ENCODE measurements at places on chromosomes 4 and X.

DNA sequence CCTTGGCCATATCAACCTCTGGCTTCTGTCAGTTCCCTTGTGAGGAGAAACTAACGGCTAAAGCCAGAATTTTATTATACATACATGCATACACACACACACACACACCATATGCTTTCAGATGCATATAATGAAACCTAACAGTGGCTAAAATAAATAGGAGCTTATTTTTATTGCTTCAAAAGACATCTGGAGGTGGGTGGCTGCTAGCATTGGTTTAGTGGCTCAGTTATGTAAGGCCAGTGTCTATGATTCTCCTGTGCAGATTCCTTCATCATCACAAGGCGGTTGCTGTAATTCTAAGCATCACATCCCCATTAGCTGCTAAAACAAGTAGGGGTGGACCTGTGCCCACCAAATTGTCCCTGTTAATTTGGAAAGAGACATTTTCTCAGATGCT lies 110.8 kb downstream of the MAPK10 start:
- no peak for DNase-seq

- DNase-seq, result no peak
Observed at GRCh38 chrX:146241902-146242301, 424.3 kb downstream of the SLITRK2 start.

- no peak for DNase-seq
Observed at GRCh38 chr4:14092741-14093140, 465.2 kb upstream of the BOD1L1 start.

DNA sequence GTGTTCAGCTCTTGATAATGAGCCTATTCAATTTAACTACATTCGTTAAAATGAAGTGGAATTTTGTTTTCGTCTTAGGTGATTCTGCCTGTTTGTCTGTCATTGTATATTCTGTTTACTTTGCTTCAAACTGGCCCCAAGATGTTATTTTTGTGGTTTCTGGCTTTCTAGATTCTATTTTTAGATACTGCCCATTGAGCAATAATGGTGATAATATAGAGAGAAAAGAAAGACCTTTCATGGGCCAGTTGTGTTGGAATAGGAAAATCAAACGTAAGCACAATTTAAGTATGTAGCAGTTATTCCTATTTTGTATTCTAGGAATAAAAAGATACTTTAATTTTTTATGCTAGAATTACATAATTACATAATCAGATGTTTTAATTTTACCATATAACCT lies 4.0 kb downstream of the CDKN2AIP start:
- no peak for DNase-seq

- no peak for DNase-seq
Observed at GRCh38 chr4:2395584-2395983, 22.9 kb downstream of the ZFYVE28 start.

DNA sequence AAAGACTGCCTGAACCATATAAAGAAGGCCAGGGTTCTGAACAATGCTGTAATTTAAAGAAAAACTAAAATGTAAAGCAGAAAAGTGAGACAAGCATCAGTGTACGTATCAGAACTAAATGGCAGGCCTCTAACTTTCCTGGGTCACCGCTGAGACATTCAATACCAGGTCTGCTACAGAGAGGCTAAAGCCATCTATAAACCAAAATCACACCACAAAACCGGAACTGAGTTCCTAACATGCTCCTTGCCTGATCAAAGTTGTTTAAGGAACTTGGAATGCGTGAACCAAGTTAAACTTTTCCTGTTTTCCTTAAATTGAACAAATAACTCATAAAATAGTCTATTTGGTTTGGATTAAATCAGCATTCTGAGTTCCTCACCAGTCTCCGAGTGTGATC lies 55.3 kb upstream of the TECRL start:
- DNase-seq, result no peak

DNA sequence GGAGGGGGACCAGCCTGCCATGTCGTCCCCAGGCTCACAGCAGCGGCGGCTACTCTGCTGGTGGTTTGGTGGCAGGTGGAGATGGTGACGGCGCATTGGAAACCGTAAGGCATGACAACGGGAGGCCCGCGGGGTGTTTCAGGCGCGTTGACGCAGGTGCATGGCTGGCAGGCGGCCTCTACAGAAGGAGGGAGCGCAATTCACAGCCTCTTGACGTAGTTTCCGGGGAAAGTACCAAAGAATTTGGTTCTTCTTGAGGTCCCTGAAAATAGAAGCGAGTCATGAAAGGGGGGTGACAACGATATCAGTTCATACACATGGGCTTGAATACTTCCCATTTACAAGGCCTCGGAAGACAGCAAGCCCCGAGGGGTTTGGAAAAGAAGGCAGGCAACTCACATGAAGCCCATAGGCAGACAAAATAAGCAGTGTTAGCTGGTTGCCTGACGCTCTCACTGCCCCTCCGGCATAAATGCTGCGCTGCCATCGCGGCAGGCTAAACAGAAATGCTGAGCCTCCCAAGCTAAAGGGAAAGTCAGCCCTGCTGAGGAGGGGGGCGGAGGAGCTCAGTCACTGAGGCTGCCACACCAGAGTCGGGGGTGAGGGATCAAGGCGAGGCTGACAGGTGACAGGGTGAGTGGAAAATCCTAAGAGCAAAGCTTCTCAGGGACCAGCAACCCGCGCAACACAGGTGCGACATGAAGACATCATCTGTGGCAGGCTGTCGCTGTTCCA lies 52.3 kb upstream of the PDLIM3 start:
- no peak for DNase-seq

DNA sequence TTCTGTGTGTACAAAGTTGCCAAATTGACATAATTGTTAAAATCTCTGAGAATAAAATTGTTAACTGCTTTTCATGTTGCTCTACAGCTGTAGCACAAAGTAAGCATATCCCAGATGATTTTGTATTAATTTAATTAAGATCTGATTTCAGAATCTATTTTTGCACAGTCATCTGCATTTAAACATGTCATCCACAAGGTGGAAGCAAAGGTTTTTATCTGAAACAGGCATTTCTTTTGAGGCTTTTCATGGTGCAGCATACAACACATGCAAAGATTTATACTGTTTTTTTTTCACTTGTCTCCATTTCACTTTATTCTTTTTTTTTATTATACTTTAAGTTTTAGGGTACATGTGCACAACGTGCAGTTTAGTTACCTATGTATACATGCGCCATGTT lies 51.2 kb downstream of the GC start:
- peak; percentile 7 for DNase-seq

DNA sequence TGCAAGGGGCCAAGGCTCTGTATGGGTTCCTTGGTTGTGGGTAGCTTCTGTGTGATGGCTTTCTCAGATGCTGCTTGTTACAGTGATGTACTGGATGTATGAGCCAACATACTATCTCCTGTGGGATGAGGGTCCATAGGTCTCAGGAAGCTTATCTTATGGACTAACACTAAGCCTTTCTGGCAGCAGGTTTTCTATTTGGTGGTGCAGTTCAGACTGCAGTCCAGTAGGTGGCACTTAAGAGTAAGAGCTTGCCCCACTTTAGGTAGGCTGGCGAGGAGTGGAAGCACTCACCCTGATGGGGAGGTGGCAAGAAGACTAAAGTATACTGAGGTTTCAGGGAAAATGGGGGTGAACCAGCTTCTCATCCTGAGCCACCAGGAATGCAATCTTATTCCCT lies 306.7 kb upstream of the MAOA start:
- peak; percentile 4 for DNase-seq

DNA sequence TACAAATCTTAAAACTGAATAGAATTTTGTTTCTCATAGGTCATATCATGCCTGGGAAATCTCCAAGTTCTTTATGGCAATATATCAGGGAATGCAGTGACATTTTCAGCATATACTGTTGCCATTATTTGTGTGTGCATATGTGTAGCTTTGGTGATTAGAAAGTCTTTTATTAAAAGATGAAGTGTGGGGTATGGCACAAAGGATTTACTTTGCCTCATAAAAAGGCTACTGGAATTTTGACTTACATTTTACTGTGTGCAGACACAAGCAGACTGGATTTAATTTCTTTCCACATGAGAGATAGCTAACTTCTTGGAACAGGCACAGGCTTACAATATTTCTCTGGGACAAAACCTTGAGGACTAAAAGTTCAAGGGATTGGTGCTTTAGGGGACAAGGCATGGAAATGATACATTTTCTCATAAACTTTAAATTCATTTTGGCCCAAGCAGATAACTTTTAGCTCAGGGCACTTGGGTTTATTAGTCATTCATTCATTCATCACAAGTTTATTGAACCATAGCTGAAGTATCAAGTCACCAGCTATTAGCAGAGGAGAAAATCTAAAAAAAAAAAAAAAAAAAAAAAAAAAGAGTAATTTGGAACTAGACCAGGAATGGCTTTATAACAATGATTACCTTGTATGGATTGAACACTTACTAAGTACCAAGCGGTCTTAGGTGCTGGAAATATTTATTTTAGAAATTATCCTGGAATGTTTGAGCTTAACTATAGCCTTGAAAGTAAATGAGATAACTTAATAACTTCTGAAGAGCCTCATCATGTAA lies 191.5 kb downstream of the SLIT2 start:
- no peak for DNase-seq

DNA sequence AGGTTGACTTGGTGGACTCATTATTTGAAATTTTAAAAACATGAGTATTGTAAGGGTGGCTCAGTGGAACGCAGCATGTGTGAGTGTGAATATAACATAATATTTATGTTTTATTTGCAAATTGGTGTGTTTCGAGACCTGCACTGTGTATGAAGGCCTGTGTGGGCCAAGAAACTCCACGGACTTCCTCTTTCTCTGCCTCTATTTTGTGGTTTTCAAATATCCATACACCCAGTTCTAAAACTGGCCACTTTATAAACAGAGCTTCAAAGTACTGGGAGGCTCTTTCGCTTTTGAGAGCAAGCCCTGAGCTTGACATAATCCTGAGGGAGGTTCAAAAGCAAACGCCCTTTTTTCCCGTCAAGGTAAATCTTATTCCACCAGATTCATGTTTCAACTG lies 187.7 kb downstream of the GPAT3 start:
- DNase-seq, result no peak

- no peak for DNase-seq
Observed at GRCh38 chr4:107213410-107213809, 177.3 kb upstream of the DKK2 start.

GRCh38 chr4:144740316-144740715 lies 94.4 kb downstream of the HHIP start:
- no peak for DNase-seq

DNA sequence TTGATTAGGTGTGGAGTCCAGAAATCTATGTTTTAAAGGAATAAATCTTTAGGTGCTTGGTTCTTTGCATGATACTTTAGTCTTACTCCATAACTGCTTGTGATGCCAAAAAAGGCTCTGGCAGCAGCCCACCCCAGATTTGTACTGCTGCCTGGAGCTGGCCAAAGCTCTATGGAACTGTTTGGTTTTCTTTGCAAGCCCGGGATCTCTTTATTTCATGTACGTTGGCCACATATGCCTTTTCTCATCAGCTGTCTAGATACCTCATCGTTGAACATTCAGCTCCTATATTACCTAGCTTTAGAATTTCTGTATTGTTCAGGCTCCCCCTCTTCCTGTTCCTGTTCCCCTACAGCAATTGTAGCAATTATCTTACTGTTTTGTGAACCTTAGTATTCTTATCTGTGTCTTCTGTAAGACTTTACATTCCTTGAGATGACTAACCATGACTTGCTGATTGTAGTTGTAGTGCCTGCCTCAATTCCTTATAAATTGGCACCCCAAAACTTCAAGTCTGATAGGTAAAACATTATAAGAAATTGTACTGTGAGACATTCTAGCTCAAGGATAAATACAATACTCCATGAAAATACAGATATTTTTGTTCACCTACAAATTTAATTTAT lies 199.4 kb upstream of the GPRIN3 start:
- DNase-seq, result no peak

DNA sequence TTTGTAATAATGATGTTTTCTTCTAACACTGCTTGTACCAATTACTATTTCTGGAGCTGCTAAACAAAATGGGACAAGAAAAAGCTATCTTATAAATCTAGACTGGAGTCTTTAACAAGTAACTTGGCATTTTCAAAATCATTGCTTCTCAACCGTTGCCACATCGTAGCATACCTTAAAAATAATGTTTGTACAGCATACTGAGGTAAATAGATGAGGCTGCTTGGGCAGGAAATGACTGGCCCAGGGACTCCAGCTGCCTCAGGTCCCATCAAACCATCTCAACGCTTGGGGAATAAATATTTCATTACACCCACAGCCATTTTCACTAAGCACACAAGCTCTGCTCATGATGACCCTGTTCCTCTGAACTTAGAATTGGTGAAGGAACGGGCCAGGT lies 115.1 kb downstream of the SPANXA1 start:
- DNase-seq, result no peak

DNA sequence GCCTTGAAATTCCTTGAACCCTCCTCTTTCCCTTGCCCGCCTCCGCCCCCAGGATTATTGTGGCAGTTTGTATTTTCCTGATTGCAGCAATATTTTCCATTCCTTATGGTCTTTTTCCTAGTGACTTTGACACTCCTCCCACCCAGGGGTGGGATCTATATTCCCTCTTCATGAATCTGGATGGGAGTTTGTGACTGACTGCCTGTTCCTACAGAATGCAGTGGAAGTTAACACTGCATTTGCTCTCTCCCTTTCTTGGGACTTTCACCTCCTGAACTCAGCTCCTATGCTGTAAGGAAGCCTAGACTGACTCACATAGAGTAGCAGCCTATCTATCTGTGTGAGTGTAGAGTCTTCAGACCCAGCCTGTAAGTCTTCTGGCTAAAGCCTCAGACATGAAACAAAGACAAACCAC lies 2.2 kb downstream of the FUNDC2 start:
- no peak for DNase-seq

DNA sequence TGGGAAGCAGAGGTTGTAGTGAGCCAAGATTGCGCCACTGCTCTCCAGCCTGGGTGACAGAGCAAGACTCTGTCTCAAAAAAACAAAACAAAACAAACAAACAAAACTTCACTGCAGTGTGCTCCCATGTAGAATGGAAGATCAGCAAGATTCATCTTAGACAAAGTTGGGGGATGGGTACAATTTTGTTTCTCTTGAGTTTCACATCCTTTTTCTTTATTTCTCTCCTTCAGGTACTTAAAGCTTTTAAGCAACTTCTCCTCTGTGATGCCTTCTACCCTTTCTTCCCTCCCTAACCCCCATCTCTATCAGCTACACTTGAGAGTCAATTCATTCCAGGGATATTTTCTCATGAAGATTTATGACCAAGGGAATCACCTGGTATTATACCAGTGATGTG lies 15.5 kb upstream of the RBBP7 start:
- no peak for DNase-seq

- DNase-seq, result no peak
Observed at GRCh38 chr4:25271866-25272265, 38.0 kb downstream of the PI4K2B start.

DNA sequence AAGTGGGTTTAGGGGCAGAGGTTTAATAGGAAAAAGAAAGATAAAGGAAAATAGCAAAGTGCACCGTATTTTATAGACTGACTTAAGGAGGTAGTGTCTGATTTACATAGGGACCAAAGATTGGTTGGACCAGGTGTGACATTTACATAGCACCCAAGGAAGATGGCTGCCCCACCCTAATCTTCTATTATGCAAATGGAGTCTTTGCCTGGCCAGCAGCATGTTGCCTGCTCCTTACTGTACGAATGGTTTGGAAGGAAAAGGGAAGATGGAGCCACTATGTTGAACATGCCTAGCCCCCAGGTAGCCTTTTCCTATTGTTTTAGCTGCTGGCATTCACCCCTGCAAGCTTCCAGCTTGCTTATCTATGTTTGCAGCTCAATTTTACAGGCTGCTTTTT lies 146.2 kb upstream of the PDE5A start:
- no peak for DNase-seq
